Stimulated activated CD4-positive, alpha-beta T cell treated with anti-CD3 and anti-CD28 coated beads, Interleukin-4, amount 100 ng/mL, for 24 hours (primary cell): ENCODE measurements at places on chromosomes 2 and 18.

- no peak for DNase-seq
These were observed 361.9 kb upstream of the FSHR start for GRCh38 chr2:49515996-49516782.

DNA sequence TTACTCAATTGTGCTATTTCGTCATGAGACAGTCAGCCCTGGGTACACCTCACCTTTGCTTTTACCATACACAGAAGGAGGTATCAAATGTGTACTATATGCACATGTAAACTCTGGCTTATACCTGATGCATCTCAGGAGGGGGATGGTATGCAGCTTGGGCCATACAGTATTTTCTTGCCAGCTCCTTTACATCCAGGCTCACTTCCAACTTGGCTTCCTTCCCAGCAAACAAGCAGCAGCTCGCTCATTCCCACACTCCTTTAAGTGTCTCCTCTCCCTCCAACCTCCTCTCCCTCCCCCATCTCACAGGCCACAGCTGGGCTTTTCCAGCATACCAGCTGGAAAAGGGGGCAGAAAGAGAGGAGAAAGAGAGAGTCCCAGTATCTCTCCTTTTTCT lies 9.6 kb downstream of the MARCHF4 start:
- no peak for DNase-seq

DNA sequence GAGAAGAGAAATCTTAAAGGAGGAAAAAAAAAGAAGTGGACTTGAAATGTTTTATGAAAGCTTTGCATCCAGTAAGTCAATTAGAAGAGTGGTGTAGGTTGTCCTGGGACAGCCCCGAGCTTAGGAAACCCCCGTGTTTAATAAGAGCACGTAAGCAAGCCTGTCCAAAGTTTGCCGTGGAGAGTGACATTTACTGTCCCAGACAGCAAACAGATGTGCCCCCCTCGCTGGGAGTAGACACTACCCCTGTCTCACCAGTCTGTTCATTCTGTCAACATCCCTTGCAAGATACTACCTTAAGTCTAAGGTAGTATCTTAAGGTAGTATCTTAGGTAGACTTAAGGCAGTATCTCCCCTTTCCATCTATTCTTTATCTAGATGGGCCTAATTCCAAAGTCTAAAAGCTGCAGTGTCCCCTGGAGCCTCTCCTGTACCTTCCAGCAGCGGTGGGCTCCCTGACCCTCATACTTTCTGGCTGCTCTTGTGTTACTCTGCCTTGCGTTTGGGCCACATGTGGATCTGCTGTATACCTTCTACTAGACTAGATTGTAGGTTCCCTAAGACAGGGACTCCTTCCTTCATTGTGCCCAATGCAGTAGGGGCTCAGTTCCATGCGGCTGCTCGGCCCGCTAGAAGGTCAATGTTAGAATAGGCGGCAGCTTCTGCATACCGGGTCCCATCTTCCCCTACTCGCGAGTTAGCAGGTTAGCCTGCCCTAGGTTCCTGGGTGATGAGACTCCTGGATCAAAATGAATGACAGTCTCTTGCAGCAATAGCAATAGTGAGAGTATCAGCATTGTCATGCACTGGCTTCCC lies 244.1 kb downstream of the GBX2 start:
- no peak for DNase-seq

DNA sequence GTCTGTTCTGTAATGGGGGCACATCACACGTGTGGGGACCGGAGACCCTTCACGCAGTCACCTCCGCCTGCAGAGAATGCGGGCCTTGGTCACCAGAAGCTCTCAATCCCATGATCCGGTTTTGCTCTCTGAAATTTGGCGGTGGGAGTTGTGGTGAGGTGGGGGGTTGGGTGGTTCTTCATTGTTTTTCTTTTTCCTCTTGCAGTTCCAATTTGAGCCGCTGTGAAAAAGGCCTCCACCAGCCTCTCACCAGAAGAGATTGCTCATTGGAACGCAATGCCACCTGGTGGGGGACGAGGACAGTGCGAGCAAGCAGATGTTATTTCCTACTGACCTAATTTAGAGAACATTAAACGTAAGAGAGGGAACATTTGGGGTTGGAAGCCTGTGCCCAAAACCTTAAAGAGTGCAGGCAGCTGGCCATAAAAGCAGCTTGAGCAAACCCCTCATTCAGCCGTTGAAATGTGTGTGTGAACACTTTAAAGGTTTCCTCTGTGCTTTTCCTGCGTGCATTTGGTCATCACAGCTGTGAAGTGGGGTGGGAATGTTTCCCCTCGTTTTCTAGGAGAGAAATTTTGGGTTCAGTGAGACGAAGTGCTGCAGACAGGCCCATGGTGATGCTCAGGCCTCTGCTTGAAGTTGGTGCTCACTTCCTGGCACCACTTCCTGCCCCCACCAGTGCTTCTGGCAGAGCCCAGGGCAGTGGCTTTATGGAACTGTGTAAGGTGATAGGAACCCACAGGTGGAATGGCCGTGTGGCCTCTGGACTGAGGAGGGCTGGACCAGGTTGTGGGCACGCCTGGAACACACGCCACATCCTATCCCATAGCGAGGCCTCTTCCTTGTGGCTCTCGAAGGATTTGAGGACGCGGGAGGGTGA lies 61.7 kb downstream of the ZCCHC2 start:
- peak; percentile 88 for DNase-seq

- DNase-seq = no peak
These were observed 11.4 kb upstream of the DTNB start for GRCh38 chr2:25684577-25685473.

DNA sequence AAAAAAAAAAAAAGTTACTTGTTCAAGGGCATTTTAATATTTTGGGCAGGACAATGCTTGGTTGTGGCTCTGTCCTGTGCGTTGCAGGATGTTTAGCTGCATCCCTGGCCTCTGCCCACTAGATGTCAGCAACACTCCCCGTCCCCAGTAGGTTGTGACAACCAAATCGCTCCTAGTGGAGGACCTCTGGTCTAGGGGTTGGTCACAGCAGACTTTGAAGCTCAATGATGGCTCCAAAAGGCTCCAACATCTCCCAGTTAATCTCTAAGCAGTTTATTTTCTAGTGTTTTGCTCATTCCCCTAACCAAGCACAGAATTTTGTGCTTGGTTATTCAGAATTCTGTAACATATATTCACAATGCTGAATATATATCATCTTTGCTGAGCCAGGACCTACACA lies 67.0 kb downstream of the CHRNA1 start:
- DNase-seq = peak; percentile 71

DNA sequence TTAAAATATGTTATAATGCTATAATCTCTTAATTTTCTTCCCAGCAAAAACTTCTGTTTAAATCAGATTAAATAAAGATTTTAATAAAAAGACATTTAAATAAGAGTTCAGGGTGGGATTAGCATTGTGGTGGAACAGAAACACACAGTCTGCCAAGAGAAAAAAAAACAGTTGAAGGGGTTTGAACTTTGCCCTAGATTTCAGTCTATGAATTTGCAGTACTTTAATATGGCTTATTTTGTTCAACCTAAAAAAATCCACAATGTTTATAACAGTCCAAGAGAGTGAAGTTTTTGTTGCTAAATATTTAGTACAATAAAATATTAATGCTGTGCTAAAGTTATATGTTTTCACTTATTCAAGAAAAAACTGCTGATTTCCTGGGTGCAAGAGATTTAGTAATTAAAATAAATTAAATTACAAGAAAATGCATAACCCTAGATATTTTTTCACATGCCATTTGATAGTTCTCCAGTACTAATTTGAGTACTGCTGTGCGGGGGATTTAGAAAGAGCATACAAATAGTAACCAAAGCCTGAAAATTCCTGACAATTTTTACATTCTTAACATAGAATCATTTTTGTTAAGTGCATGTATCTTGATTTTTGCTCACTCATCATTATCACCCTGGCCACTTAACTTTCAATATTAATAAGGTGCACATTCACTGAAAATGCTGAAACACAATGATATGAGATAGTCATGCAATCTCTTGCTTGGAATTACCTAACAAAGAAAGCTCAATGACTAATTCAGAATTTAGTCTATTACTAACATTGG lies 52.6 kb downstream of the SLC40A1 start:
- DNase-seq = no peak

DNA sequence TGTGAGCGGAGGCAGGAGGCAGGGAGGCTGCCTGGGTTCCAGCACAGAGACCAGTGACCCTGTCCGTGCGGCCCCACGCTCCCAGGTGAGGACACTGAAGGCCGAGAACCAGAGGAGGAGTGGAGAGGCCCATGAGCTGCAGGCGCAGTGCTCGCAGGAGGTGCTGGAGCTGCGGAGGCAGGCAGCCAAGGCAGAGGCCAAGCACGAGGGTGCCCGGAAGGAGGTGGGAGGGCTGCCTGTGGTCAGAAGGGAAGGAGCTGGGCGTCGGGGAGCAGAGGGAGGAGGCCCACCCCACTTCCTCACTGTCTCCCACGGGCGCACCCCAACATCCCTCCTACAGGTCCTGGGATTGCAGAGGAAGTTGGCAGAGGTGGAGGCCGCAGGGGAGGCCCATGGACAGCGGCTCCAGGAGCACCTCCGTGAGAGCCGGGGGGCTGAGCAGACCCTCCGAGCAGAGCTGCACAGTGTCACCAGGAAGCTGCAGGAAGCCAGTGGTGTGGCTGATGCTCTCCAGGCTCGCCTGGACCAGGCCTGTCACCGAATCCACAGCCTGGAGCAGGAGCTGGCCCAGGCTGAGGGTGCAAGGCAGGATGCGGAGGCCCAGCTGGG lies 33.0 kb upstream of the SNED1 start:
- DNase-seq = no peak

GRCh38 chr2:238459081-238459629 lies 32.4 kb downstream of the ASB1 start:
- DNase-seq = no peak

DNA sequence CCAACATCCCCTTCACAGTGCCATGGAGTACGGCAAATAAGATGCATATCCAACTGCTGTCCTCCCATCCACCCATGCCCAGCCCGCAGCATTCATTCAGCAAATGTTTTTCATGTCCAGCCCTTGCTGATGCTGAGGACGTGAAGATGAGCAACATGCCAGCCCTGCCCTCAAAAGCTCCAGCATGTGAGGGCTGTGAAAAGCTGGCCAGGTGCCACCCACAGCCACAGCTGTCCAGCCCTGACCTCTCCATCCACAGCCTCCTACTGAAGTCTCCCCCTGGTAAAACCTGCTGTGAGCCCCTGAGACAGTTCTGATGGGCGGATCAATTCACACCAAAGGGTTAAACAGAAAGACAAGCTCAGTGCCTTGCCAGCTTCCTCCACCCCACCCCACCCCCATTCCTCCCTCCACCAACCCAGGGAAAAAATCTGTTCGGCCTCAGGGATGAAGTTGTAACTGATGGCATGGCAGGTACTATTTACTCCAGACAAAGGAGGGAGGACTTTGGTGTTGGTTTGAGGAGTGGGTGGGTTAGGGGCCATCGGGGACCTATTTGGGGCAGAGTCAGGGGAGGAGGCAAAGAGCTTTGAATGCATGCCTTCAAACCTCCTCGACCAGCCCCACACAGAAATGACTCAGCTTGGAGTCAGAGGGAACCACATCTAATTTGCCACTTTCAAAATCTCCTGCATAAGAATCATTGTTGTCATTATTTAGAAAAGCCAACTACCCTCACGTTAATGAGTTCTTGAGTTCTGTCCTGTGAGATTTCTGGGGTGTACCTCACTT lies 4.3 kb downstream of the ZBTB7C start:
- DNase-seq = no peak

GRCh38 chr2:51387235-51387634 lies 355.3 kb upstream of the NRXN1 start:
- DNase-seq = no peak

DNA sequence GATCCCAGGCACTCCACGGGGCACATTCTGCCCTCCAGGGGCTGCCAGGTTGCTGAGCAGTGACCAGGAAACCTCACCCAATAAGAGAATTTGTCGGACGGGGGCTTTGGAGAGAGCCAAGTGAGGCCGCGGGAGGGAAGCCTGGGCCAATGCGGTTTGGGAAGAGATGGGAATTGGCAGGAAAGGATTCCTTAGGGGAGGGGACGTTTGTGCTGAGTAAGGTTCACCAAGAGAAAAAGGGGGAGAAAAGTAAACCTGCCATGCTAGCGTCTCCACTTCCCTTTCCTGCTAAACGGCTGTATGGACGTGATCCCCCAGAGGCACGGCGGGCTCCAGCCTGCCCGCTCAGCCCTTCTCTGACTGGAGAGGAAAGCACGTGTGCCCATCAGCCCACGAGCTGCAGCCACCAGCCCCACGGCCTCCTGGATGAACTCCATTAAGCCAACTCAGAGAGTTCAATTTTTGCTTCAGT lies 194.4 kb upstream of the ID2 start:
- no peak for DNase-seq

DNA sequence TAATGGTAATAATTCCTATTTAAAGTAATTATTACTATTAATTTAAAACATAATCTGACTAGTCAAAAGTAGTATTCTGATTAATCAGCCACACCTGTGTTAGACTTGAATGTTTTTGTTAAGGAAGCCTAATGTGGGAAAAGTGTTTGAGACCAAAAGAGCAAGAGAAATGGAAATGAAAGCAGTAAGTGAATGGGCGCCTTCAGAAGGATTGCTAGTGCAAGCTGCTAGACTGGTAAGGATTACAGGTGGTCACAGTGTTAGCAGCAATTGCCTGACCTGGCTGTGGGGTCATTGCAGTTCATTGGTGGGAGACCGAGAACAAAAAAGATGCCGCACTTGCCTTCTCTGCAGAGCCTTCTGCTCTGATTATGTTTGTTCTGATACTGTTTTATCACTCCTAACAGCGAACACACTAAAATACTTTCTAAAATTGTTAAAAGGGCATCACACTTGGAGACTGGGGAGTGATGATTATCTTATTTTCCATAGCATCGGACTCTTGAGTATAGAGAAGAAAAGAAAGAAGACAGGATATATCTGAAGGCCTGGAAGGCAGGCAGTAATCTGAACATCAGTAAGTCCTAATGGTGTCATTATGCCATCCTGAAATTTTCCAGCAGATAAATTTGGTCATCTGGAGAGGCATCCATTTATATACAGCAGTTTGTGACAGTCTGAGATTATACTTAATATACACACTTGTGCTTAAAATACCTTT lies 5.8 kb downstream of the SOCS6 start:
- DNase-seq = no peak

GRCh38 chr18:7230626-7231349 lies at the start of gene LRRC30:
Gene LRRC30 (plus strand): TSS chr18:7231089. CDS start chr18:7231139, 50 bp downstream.
- no peak for DNase-seq

GRCh38 chr2:129929321-129930290 lies 49.9 kb upstream of the RAB6C start:
- DNase-seq = no peak

DNA sequence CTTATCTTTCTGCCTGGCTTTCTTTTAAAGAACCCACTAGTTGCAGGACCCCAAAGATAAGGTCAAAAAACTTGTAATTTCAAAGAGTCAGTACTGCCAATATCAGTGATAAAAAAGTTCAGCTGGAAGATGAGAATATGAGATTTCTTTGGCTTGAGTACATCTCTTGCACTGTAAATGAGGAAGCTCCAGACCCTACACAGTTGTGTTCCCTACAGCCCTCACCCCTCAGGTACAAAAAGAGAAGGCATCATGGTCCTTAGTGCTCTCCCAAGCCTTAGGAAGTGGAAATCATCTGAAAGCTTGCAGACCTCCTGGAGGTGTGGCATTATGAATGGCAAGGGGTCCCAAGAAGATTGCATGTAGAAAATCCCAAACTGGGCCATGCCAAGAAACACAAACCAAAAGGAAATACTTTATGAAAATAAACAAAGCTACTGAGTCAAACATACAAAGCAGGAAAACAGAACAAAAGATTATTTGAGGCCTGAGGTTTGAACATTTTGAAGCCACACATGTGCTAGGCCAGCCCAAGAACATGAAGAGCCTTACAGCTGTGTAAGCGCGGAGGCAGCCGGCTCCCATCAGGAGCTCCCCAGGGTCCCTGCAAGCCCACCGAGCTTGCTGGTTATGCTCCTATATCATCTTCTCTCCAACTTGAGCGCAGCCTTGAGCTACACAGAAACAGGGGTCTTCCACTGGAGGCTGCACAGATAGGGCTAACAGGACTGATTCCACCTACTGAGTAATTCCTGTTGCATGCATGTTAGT lies 217.0 kb downstream of the OSR1 start:
- DNase-seq = no peak
